ENCODE measurements at places on chromosomes 13 and 19. TPM values are rescaled to one million over a fixed set of nuclear protein-coding genes. Genes with fewer than 3 reads are reported as not detected.

- no peak for DNase-seq
Observed at GRCh38 chr19:49920624-49921363, 8.2 kb upstream of the ATF5 start.

- no peak for DNase-seq
Observed at GRCh38 chr19:2059422-2060201, 8.6 kb upstream of the MKNK2 start.

DNA sequence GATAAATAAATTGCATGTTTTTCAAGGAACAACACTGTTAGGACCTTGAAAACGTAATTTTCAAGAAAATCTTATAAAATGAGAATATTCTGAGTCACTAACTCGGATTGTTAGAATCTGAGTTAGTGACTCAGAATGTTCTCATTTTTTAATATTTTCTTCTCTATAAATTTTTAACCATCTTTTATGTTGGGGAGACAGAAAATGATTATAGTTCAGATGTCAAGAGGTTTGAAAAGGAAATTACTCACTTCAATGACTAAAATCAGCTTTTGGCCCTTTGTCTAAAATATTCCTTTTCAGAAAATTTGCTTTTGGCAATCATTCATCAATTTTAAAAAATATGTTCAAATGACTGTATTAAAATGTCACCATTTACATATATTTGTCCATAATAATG is 264.2 kb upstream of the EDNRB start:
- no peak for DNase-seq

GRCh38 chr13:23460309-23460708 is 26.8 kb upstream of the SACS start:
- no peak for DNase-seq

DNA sequence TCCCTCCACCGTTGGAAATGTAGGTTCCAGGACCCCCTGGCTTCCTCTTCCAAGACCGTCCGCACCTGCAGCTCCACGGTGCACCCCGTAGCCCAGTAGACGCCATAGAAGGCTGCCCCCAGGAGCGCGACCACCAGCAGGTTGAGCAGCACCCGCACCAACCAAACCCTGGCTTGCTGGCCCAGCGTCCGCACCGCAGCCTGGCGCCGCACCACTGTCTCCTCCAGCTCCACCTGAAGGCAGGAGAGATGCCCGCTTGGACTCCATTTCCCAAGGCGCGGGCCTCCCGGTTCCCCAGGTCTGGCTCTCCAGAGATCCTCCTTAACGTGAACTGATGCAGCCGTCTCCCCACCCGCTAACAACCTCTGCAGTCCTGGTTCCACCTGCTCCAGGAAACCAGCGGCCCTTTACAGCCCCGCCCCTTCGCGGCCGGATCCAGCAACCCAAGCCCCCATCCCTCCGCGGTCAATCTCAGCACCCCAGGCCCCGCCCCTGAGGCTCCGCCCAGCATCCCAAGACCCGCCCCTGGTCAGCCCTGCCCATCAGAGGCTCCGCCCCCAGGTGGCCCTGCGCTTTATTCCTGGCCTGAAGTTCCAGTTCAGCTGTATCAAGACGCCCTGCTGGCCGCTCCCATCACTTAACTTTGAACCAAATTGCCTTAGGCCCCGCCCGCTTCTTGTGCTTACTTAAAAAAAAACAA is 5.0 kb upstream of the LENG1 start:
- DNase-seq: no peak

- no peak for DNase-seq
Observed at GRCh38 chr13:110628477-110628793, 13.1 kb downstream of the NAXD start.

The HSPB6 gene
- 506 TPM for total RNA-seq

- no peak for DNase-seq
Observed at GRCh38 chr19:40466219-40466984, 399 bp upstream of the SPTBN4 start.

GRCh38 chr13:91270031-91270430 is 77.5 kb upstream of the MIR17HG start:
- DNase-seq: no peak

DNA sequence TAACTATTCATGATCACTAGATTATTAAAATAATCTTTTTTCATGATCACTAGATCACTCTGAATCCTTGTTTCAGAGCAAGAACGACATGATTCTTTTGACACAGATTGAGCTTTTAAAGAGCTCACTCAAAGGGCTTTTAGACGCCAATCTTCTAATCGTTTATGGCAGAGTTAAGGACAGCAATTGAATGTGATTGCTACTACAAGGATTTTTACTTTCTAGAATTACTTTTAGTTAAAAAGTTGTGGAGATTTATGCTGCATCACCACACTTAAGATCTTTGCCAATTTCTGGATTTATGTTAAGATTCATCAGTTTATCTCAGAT is 1.3 kb downstream of the EXOSC8 start:
- DNase-seq: no peak

- DNase-seq: no peak
Observed at GRCh38 chr19:27748551-27749152, 1464.3 kb downstream of the UQCRFS1 start.

GRCh38 chr19:29851769-29852521 is 40.2 kb downstream of the CCNE1 start:
- DNase-seq: no peak

DNA sequence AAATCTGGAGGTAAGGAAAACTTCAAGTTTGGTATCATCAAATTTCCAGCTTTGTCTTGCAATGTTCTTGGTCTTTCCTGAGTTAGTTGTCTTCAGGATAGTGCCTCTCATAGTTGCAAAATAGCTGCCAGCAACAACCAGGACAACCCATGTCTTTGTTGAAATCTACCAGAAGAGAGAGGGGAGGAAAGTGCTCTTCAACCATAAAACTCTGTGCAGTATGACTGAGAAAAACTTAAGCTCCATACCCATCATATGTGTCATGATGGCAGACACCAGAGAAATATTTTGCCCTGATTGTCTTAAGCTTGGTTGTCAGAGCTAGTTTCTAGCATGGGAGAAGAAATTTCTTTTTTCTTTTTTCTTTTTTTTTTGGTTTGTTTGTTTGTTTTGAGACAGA is 103.3 kb downstream of the SPRY2 start:
- DNase-seq: no peak

DNA sequence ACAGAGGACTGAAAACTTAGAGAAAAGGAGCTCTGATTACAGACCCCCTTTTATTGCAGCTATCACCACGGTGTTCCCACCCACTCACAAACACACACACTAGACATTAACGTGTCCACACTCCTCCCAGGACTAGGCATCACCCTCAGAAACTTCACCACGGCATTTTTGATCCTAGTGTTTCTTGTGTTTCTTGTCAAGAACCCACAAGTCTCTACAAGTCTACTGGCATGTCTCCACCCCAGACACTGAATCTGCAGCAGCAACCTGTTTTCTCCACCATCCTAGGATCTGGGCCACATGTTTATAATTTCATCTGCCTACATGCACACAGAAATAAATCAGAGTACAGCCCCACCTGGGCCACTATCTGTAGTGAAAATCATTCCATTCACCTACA is 4.3 kb downstream of the ZNF486 start:
- no peak for DNase-seq

- no peak for DNase-seq
Observed at GRCh38 chr13:75647126-75647784, 11.1 kb downstream of the LMO7 start.

- DNase-seq: no peak
Observed at GRCh38 chr13:31764556-31764955, 25.2 kb downstream of the RXFP2 start.
